Stimulated activated CD4-positive, alpha-beta T cell treated with anti-CD3 and anti-CD28 coated beads, TNF-alpha, amount 100 ng/mL, for 1 hour (primary cell): ENCODE measurements at places on chromosomes 7 and 10.

GRCh38 chr7:77293046-77293445, 93.4 kb upstream of the FGL2 start:
- DNase-seq, result no peak

- DNase-seq, result no peak
Observed at GRCh38 chr10:69960988-69961880, 91.4 kb upstream of the MACROH2A2 start.

DNA sequence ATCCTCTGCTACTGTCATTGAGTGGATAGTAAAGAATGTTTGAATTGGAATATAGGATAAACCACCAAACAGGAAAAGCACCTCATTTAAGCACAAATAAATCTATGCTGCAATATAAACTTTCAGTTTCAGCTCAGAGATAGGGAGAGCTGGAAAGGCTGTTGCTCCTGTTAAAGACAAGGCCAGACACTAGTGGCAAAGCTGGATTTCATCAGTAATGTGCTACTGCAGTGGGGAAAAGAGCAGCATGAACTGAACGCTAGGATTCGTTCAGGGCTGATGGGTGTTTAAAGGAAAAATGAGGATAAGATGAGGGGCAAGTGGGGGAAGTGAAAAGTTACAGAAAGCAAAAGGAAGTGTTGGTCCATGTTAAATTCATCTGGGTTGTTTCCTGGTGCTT, 775.4 kb upstream of the COBL start:
- DNase-seq, result no peak

- no peak for DNase-seq
Observed at GRCh38 chr7:32043688-32044087, 26.5 kb downstream of the PDE1C start.

DNA sequence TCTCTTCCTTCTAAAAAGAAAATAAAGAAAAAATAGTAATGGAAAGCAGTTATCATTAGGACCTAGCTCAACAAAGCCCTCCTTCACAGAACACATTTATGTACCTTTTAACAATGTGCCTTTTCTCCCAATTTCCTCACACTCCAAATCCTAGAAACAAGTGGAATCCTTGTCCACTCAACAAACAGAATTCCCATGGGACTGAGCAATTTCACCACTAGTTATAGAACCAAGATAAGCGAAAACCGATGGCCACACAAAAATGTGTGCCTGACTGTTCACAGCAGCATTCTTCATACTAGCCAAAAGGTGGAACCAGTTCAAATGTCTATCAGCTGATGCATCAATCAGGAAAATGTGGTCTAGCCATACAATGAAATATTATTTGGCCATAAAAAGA, 17.3 kb downstream of the DCLRE1C start:
- DNase-seq, result no peak

DNA sequence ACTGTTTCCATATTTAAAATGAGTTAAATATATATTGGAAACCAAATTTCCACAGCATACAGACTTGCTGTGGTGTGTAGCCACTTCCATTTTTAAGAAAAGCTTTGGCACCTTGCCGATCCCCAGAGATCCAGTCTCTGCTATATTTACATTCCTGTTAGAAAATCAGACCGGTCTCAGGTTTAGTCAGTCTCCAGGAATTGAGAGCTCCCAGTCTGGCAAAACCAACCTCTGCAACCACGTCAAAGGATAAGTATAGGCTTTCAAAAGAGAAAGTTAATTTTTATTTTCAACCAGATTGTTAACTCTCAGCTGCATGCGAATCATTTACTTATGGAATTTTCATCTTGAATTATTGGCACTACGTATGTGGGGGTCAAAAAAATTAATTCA, 28.2 kb downstream of the PUS7 start:
- no peak for DNase-seq

DNA sequence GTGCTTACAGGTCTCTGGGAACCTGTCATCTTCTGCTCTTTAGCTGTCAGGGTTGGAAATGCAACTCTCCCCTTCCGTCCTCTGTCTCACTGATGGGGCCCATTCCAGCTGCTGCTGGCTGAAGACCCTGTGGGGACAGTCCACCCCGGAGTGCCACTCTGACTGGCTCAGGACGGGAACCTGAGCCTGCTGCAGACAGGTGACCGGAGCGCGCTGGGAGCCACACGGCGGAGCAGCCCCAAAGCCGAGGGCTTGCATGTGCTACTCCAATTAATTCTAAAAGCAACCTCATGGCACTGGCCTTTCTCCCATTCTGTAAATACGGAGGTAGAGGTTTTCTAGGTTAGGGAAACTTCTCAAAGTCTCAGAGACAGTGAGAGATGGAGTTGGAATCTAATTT, 223.5 kb upstream of the PITRM1 start:
- DNase-seq, result no peak

DNA sequence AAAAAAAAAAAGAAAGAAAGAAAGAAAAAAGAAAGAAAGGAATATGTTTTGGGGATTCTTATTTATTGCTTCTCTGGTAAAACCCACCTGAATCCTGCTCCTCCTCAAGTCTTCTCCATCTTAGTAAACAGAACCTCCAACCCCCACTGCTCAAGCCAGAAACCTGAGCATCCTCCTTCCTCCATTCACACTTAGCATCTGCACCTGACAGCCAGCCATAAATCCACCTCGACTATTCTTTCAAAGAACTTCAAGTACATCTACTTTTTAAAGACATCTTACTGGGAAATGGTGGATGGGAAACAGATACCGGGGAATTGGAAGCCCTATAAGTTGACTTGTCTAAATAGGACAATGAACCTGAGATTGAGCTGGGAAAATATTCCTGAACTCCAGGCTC, 519.9 kb upstream of the DPP6 start:
- no peak for DNase-seq

DNA sequence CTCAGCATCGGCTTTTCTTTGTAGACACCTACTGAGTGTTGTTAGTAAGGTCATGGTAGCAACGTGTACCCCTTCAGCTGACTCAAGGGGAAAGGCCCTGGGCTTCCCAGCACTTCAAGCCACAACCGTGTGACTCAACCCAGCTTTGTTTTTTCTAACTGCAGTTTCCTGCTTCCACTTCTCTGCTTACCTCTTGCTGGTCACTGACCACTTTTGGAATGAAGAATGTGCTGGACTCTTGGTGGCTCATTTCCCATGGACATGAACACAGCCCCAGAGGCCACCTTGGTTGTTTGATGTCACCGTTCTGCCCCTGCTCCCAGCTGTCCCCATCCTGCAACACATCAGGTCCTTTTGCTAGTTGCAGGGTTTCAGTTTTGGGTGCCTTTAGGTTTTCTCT, 69.5 kb upstream of the ZNF438 start:
- DNase-seq, result peak; percentile 6

DNA sequence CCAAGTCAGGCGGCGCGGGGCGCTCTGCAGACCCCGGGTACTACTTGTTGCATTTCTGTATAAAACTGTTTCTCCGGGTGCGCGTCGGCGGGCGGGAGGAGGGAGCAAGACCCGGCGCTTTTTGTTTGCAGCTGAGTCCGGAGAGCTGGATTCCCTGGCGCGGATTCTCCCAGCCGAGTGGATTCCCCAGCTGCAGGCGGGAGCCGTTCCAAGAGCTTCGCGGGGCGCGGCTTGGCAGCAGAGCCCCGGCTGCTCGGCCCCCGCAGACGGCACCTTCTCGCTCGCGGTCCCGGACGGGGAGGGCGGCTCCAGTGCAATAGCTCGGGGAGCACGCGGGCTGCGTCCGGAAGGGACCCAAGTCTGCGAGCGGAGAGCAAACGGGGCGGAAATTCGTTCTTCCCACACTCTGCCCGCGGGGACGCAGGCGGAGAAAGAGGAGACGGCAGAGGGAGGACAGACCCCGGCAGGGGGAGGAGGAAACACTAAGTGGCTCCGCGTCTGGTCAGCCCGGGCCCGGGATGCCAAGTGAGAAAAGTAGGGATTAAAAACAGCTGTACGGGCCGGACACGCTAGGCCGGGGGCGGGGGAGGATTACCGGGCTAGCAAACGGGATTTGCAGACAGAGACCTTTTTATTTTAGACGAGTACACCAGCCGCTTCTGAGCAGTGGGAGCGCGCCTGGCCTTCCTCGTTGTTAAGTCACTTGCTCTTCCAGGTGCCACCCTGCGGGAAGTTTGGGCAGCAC, at the start of gene TRIL:
TRIL (minus strand) TSS at position 96 of the 745 bp plus-strand sequence. CDS start 284 bp downstream, outside the sequence.
- no peak for DNase-seq

GRCh38 chr10:92103376-92104090, 180.0 kb downstream of the BTAF1 start:
- no peak for DNase-seq

GRCh38 chr7:92748495-92748894, 87.9 kb downstream of the CDK6 start:
- no peak for DNase-seq

DNA sequence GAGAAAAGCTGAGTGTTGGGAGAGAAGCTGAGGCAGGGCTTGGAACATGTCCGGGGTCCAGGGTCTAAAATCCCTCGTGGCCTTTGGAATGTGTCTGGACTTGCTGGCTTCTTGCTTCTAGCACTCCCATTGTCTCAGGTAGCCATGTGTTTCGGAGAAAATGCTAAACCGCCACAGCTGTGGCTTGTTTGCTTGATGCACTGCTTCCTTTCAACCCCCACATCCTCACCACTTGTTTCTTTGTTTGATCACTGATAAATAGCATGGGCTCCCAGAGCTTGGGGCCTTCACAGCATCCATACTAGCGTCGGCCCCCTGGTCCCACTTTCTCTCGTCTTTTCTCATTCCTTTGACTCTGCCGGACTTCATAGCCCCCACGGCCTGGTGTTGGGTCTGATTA, 102.7 kb downstream of the ANKRD26 start:
- no peak for DNase-seq

- no peak for DNase-seq
Observed at GRCh38 chr10:104028146-104028545, 57.5 kb downstream of the COL17A1 start.

DNA sequence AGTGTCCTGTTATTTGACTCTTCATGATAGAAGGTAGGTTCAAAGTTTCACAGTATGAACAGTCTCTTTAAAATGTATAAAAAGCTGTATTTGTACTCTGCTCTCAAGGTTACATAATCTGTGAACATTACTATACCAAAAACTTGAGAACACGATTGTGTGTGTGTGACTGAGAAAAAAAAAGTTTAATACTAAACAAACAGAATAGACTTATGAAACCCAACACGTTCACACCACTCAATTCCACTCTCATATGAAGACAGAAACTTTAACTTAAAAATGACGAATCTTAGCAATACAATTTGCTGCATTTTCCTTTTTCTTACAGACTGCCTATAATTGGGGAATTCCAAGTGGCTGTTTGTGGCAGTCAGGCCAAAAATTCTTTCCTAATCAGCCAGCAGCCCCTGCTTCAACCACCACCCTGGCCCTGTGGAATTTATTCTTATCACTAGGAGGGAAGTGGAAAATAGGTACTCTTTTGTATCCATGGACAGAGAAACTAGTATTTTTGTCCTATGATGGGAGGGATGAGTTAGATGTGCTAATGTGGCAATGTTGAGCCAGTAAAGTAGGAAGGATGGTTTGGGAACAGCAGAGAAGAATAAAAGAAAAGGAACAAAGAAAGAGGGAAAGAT, 42.8 kb downstream of the MINDY3 start:
- no peak for DNase-seq

GRCh38 chr7:44175730-44176129, 13.5 kb downstream of the GCK start:
- no peak for DNase-seq

GRCh38 chr10:25725917-25726716, 207.9 kb upstream of the MYO3A start:
- DNase-seq, result no peak

DNA sequence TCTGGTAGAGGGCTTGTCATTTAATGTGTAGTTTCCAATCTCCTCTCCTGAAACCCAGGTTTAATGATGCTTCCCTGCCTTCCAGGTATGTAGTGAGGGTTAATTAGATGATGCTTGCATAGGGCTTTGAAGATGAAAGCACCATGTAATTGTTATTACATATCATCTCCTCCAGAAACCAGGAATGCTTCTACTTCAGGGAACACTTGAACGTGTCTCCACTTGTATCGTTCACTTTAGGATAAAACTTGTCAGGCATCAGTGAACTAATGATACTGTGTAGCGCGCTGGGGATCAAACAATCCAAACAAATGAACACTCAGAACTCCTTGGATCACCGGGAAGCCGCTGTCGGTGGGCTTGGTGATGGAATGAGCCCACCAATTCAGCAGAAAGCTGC, 260.9 kb upstream of the FZD8 start:
- no peak for DNase-seq

DNA sequence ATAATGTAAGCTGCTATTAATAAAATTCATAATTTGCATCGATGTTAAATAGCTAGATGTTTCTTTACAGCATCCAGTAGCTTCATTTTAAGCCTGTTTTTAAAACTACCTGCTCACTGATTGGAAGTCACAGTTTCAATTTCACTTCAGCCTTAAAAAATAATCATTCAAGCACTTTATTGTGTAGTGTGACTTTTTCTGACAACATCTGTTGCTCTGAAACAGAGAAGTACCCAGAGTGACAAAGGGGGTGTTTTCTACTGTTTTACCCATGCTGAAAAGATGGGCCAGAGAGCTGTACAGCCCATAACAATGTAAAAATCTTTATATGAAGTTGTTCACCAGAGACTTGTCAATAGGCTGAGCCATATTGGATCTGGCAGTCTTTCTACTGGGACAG, 437.2 kb downstream of the MDFIC start:
- no peak for DNase-seq

GRCh38 chr10:14396411-14397048, 65.8 kb upstream of the FRMD4A start:
- DNase-seq, result no peak

DNA sequence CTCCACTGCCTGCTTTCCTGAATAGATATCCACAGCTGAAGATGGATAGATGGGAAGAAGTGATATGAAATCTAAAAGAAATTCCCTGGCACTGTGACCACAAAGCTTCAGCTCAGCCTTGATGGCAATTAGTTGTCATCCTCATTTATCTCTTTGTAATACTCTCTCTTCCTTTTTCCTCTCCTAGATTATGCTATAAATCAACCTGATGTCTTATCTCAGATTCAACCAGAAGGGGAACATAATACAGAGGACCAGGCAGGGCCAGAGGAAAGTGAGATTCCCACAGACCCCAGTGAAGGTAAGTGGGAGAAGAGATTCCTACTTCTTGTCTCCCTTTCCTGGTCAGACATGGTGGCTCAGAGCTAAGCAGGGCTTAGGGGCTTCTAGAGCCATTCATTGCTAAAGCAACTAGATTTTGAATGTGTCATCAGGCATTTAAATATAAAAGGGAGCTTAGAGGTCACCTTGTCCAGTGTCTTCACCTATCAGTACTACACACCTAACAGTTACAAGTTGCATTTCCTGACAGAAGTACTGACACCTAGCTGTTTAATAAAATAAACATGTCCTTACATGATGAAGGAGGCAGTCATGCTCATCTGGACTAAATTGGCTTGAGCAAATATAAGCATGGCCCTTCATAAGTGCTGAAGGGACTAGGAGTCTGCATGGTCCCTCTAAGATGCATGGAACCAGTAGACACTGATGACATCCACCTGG, 19.5 kb downstream of the ZNF398 start:
- DNase-seq, result no peak

GRCh38 chr10:49612513-49613164, 1.2 kb upstream of the CHAT start:
- DNase-seq, result no peak
